ENCODE measurements at places on chromosomes 12 and 14. TPM values are rescaled to one million over a fixed set of nuclear protein-coding genes. Genes with fewer than 3 reads are reported as not detected.
A peak's percentile ranks its signal among the peaks of the same experiment; 100 is the strongest.

DNA sequence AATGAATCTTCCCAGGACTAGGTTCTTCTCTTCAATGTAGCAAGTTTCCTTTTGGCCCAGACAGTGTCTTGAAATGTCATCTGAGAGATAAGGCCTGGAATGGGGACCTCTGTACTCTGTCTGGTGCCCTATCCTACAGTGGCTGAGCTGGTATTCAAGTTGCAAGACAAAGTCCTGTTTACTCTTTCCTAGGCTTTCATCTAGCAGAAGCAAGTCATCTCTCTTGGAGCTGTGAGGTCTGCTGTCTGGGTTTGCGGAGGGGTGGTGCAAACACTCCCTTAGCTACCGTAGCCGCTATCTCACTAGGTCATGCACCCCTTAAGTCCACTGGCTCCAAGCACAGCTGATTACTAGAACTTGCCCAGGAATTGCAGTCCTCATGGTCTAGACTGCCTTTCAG is 149.7 kb upstream of the SLC16A7 start:
- DNase-seq = no peak

- no peak for DNase-seq
Observed at GRCh38 chr12:33602515-33602914, 162.9 kb upstream of the SYT10 start.

DNA sequence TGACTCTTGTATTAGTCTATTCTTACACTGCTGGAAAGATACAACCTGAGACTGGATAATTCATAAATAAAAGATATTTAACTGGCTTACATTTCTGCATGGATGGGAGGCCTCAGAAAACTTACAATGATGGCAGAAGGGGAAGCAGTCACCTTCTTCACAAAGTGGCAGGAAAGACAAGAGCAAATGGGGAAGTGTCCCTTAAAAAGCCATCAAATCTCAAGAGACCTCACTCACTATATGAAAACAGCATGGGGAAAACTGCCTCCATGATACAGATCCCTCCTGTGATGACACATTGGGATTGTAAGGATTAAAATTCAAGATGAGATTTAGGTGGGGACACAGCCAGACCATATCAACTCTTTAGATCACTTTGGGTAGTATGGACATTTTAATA is 83.7 kb downstream of the TMTC3 start:
- DNase-seq = no peak

GRCh38 chr14:104373055-104373854 is 206.3 kb upstream of the C14orf180 start:
- DNase-seq = no peak

DNA sequence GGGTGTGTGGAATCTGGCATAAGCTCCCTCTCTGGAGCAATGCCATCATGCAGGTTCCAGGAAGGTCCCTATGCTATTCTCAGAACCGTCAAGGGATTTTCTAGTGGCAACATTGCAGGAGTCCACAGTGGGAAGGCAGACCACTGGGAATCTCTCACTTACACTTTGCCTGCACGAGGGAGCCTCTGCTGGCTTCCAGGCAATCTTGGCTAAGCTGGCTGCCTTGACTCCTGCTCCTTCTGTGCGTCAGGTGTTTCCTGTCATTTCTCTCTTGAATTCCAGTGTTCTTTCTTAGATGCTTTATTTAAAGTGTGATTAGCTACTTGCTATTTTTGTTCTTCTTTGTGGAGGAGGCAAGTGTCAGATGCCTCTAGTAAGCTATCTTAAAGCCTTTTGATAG is 414.0 kb upstream of the ATP2B1 start:
- DNase-seq = no peak

Gene NAV3
- 33.9 TPM for total RNA-seq

DNA sequence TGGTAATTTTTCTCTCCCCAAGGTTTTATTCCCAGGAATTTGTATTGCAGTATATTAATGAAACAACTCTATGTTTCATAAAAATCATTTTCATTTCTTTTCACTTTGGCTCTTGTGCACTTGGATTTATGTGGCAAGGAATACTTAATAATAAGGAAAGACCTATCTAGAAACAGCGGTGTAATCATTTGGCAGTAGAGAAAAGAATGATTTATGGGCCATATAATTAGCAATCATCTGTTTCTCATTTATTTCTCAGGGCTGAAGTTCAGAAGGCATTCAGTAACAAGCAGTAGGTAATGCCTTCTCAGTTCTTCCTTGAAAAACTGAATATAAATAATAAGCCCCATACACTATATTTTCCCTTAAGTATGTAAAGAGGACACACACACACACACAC is 172.6 kb downstream of the ANO4 start:
- no peak for DNase-seq

Gene EMP1
- total RNA-seq = 213 TPM

DNA sequence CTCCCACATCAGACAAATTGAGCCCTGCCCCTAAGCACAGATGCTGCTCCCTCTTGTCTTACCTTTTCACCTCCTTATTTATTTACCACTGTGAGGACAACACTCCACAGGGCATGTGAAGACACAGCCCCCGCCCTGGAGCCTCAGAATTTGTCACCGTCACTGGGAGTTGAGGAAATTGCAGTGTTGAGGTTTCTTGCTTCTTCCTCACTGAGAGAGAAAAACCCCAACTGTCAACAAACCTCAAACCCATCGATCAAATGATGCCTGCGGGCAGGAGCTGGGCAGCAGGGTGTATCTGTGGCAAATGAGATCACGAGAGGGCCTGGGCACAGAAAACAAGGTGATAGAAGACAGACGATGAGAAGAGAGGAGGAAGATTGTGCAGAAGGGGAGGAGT is 30.5 kb upstream of the PLEKHG3 start:
- no peak for DNase-seq

Gene MGAT2
- total RNA-seq = 39.1 TPM

DNA sequence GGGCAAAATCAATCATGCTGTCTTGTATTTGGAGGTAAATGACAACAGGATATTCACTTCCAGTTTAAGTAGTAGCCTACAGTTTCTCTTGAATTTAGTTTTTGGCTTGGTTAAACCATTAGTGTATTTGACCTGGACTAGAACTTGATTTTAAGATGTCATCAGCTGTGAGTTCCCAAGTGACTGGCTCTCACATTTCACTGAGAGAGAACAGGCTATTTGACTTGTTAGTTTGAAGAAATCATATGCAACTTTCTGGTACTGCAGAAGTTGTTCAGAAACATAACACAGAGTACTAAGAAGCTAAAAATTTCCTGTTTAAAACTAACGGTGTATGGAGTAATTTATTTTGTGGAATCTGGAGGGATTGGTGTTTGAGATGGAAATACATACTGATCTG is 22.3 kb downstream of the MNAT1 start:
- no peak for DNase-seq

DNA sequence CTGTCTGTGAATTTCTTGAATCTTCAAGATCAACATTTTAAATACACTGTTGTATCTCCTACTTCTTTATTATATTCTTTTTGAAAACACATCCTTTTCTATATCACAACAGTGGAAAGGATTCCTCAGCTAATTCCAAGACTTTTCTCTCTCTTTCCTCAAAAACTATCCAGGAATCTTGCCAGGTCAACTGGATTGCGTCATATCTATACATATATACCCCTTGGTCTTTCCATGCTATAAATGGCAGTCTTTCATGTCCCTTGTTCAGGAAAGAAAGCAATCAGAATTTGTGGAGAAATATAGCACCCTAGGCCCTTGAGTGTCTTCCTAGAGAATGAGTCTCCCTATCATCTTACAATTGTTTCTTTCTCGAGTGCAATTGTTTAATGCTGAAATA is 149.0 kb downstream of the KCNA5 start:
- DNase-seq = no peak

GRCh38 chr12:6567112-6567670 is 900 bp downstream of the NOP2 start:
- DNase-seq = no peak

- no peak for DNase-seq
Observed at GRCh38 chr14:49857427-49858003, 4.9 kb upstream of the NEMF start.

DNA sequence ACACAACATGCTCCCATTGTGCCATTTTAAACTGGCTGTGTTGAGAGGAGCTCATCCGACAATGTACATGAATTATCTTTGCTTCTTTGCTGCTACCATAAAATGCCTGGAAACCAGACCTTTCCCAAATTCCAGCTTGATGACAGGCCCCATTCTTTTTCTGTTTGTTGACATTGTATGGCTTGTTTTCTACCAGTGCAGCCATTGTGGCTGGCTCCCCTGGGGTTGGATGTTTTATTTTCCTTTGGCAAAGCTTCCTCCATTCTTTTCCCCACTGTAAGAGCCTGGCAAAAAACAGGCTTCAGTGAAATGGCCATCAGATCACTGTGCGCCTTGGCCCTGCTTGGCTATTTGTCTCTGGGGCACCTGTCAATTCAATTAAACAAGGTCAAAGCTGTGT is 532.5 kb downstream of the VRK1 start:
- no peak for DNase-seq

Gene HOXC13
- not detected for total RNA-seq

Gene C12orf56
- not detected for total RNA-seq

DNA sequence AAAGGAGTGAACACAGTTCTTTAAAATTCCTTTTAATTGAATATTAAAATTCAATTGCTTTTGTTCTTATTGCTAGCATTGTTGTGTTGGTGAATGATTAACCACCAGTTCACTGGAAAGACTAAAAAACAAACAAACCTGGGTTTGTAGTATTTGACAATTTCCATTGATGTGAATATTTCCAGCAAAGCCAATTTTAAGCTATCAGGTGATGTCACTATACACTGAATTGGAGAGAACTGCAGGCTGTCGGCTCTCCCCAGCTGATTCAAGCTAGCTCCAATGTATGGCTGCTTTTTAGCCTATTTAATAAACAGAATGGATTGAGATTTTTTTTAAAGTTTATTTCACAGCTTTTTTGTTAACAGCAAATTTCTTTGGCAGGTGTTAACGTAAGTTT is 1753.6 kb upstream of the SEL1L start:
- no peak for DNase-seq

Gene AKAP3
- 0.79 TPM for total RNA-seq

DNA sequence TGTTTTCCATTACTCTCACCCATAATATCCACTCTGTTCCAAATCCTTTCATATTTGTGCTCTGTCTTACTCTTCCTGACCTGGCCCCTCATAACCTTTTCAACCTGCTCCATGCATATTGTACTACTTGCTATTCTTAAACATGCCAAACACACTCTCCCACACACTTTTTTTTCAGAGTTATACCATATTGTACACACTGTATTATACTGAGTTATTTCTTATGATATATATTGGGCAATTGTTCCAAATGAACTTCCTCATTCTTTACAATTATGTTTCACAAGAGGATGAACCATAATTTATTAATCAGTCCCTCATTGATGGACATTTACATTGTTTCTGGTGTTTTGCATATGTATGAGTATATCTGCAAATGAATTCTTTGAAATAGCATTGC is 18.5 kb downstream of the ATL1 start:
- no peak for DNase-seq

- no peak for DNase-seq
Observed at GRCh38 chr14:96741151-96741977, 55.8 kb upstream of the VRK1 start.

GRCh38 chr12:51521554-51522276 is 69.3 kb upstream of the SCN8A start:
- no peak for DNase-seq

- DNase-seq = no peak
Observed at GRCh38 chr12:120820884-120821510, 83.2 kb downstream of the SPPL3 start.

DNA sequence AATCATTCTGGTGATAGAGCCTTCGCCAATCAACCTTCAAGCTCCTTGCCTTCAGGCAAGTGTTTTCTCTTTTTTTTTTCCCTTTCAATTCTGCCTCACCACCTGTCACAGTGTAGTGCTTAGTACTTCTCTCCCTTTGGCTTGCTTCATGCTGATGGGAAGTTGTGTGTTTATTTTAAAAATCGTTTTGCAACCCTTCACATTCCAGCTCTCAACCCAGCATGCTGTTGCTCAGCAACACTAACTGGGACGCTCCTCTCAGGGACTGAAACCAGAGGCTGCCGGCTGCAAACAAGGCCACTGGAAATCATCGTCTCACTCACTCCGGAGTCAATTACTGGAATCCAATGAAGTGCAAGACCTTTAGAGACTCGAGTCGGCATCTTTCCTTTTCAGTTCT is 342.7 kb downstream of the PRKD1 start:
- DNase-seq = peak; percentile 13

DNA sequence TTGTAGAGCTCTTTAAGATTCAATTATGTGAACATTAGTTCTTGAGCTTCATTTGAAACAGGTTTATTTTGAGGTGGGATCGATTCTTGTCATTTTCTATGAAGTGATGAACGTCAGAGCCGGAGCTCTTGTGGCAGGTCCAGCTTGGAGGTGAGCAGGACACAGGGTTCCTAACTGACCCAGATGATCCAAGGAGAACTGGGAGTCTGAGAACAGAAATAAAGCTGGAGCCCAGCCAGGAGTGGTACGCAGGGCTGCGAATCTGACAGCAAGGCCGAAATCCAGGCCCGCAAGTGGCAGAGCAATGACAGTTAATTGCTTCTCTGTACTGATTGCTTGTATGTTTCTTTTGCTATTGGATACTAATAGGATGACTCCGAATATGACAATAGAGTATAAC is 46.5 kb downstream of the EML1 start:
- no peak for DNase-seq

DNA sequence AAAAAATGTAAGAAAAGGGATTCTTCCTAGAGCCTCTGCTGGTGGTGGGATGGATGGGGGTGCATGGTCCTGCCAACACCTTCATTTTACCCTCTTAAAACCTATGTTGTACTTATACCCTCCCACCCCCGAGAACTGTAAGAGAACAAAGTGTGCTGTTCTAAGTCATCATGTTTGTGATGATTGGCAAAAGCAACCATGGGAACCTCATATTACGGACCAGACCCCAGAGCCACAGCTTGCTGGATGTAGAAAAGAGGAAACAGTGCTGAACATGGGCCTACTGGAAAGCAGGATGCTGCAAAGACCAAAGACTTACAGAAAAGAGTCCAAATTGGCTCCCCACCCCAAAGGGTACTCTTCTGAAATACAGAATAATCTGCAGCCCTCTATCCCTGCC is 311.2 kb downstream of the DUSP6 start:
- no peak for DNase-seq

DNA sequence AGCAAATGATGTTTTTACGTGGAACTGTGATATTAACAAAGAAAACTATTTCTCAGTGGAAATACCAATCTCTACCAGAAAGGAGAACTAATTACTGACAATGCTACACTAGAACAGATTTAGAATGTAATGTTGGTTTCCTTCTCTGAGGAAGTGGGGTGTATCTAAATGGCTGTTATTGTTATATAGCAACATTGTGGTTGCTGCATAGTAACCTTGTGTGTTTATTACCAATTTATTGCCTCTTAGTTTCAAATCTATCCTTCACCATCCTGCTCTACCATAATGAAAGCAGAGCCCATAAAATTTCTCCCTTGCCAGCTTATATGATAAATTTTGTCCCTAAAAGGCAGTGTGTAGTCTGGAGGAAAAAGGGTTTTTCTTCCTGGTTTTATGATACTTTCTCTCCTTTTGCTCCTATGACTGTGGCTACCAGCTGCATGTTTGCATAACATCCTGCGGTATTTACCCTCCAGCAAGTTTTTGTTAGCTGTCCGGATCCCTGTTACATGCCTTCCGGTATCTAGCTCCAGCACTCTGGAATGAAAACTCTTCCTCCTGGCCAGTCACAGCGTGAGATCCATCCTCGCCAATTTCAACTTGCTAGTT is 5.7 kb upstream of the KLRK1 start:
- no peak for DNase-seq

Measured in uterus (tissue), 4 donors.